ENCODE measurements at places on chromosomes 1 and 21.

- no peak for DNase-seq
Measured at GRCh38 chr1:226983992-226984364, 43.9 kb downstream of the COQ8A start.

GRCh38 chr21:38075833-38076587, 159.8 kb upstream of the KCNJ6 start:
- DNase-seq, result no peak

- DNase-seq, result no peak
Measured at GRCh38 chr1:226647719-226648118, 91.4 kb downstream of the ITPKB start.

DNA sequence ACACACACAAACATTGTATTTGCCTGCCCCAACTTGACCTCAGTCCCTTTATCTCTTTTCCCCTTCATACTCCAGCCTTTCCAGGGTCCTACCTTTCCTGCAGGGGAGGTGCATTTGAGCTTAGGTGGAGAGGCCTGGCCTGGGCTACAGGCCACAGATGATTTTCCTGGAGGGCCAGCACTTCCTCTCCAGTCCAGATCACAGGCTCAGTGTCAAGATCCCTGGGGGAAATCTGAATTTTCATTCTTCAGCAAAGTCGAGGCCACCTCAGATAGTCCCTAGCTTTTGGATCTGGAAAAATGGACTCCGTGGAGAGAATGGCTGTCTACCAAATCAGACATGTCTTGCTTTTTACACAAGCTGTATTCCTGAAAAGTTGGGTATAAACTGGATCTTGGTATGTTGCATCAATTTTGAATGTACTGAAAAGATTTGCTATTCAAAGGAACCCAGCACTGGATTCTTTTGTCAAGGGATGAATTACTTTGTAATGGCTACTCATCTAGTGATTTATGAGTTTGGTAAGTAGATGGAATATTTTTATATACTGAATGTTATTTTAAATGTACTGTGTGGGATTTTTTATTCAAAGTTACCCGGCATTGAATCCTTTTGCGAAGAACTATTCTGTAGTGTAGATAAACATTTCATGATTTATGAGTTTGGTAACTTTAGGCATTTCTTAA, 78.7 kb downstream of the DDR2 start:
- DNase-seq, result no peak

DNA sequence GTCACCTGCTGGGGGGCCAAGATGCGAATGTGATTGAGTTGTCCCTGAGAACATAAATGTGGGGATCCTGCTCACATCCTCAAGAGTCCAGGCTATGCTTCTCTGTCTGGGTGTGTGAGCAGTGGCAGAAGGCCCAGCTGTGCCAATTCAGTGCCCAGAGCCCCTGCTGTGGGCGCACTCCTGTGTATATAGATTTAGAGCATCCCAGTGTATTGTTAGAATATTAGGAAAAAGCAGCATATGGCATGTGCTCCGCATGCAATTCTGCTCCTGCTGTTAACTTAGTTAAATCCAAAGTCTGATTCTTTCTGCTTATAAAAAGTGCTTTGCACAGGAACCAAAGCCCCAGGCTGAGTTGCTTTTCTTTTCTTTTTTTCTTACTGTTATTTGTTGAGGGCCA, 37.8 kb downstream of the FAM78B start:
- no peak for DNase-seq

- DNase-seq, result no peak
Measured at GRCh38 chr1:111848852-111849545, 93.3 kb downstream of the DDX20 start.

DNA sequence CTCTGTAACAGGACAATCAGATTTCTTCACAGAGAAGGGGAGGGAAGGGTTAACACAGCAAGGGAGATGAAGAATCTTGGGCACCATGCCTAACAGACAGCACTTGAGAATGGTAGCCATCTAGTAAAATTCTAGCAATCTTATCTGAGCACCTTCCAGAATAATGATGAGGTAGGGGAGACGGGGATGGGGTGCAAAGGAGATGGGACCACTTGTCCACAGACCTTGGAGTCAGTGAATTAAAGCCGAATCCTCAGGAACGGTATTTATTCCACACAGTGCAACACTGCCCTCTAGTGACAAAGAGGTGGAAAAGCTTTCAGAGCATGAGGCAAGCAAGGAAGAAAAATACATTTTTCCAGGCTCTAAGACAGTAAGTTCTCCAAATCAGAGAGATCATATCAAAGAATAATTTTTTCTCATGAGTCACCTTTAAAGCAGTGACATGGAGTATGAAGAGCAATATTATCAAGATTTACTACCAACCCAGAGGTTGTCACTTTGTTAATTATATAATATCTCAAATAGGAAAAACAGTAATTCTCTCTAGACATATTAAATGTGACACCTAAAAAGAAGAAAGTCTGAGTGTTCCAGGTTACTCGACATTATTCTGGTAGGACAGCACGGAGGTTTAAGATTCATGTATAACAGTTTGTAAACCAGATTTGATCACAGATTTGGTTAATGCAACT, 43.3 kb upstream of the LPAR3 start:
- peak; percentile 22 for DNase-seq

DNA sequence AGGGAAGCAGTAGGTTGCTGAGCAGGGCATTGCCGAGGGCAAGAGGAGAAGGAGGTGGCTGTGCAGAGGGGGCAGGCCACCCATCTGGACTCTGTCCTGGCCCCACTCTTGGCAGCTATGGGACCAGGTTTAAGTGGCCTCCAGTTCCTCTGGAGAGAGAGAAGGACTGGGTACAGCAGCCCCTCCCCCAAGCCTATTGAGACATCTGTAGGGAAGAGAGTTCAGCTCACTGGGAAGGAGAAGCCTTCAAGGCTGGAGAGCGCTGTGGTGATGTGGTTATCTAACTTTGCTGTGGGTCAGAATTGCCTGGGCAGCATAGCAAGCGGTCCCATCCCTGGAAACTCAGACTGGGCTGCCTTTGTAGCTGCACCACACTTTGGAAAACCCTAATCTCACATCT, 93.9 kb downstream of the KCNJ15 start:
- no peak for DNase-seq

DNA sequence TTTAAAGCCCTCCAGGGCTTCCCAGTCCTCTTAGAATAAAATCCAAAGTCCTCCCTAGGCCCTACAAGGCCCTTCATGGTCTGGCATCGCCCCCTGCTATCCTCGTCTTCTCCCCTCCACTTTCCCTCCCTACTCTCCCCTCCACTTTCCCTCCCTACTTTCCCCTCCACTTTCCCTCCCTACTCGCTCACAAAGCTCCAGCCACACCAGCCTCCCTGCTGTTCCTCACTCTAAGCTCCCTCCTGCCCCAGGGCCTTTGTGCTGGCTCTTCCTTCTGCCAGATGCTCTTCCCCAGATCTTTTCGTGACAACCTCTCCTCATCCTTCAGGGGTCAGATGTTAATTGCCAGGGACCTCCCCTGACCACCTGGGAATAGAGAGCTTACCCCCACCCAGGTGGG, 12.8 kb downstream of the ARHGEF19 start:
- DNase-seq, result no peak

Data from HuH-7.5 (cell line).